ENCODE measurements at places on chromosomes 6 and 20.

- DNase-seq = no peak
These were observed 45.8 kb downstream of the GINS1 start for GRCh38 chr20:25453035-25453810.

- DNase-seq = no peak
These were observed 90.5 kb upstream of the ATXN1 start for GRCh38 chr6:16851758-16852157.

DNA sequence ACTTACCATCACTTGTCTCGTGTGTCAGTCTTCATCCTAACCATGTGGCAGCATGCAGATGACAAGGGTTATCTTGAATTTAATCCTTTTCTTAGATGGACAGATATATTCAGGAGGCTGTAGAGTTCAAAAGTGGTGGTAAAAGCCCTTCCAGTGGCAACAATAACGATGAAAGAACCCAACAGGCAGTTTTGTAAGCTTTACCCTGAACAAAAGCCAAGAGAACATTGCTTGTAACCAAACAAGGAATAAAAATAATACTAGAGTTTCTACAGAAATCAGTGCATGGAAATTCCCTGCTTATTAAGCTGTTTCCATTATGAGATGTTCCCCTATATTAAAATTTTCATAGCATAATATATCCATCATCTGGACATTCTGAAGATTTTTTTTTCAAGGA, 69.7 kb downstream of the PDE7B start:
- DNase-seq = no peak

DNA sequence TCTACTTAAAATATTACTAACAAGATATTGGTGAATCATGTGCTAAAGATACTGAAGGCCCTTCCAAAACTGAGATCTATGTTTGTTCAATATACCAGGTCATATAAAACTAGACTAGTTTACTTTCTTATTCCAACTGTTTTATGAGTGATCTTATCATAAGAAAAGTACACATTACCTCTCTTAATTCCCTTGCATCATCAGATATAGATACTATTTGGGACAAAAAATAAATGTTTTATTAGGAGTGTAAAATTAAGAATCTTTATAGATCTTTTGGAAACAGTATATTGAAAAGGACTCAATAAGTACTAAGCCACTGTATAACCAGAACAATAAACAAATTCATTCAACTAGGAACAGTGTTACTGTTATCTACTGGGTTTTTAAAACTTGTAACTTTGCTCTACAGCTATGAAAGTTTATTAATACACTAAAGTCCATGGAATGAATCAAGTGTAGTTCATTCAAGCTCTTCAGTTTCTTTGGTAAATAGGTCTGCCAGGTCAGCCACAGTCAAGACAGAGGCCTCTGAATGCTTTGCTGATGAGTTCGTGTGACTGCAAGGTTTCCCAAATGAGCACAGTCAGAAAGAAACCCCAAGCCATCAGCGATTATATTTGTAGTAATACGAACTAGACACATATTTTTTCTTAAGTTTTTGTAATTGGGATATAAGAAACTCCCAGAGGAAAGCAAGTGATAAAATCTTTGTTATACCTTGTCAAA, 71.8 kb upstream of the FBXO30 start:
- no peak for DNase-seq

DNA sequence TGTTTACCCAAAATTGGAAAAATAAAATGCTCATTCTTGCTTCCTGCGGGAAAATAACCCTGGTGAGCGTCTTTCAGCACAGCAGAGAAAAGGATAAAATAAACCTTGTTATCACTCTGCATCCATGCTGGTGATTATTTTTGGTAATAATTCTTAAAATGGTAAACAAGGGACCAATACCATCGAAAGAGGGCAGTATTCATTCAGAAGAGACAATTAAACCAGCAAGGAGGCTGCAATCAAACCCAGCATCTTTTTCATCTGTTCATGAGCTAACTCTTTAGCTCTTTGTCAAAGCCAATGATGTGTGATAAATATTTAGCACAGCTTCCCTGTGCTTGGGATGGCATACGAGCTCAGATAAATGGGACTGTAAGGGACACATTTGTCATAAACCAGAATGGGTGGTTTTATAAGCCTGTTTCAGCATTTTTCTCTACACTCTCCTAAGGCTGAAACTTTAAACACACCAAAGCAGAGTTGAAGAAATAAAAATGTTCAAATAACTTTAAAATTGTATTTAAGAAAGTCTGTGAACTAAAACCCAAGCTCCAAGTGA, 34.4 kb downstream of the CDH26 start:
- DNase-seq = no peak

- no peak for DNase-seq
These were observed 43.5 kb downstream of the PPP1R14C start for GRCh38 chr6:150186129-150186898.

GRCh38 chr6:3233904-3234303, 6.5 kb upstream of the TUBB2B start:
- no peak for DNase-seq

- DNase-seq = no peak
These were observed 287.6 kb downstream of the ESR1 start for GRCh38 chr6:152094992-152095592.

All from T-helper 9 cell (primary cell).